NB4 (cell line): ENCODE measurements at places on chromosomes 1 and 21.
A peak's percentile ranks its signal among the peaks of the same experiment; 100 is the strongest.

GRCh38 chr1:14742181-14742980, 143.9 kb downstream of the KAZN start:
- peak; percentile 52 for DNase-seq

- no peak for DNase-seq
These were observed 66.7 kb upstream of the ACOT11 start for GRCh38 chr1:54481201-54481884.

DNA sequence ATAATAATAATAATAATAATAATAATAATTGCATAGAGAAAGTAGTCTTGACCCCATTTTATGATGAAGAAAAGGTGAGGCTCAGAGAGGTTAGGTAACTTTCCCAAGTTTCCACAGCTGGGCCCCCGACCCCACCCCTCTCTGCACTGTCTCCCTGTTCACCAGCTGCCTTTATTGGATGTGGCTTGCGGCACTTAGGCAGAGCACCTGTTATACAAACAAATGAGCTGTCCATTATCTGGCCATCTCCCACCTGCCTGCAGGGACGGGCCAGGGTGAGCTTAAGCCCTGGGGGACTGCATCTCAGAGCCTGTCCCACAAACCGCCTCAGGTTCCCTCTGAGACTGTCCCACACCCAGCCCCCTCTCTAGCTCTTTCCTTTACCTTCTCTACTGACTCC, 10.1 kb upstream of the EFNA1 start:
- no peak for DNase-seq

DNA sequence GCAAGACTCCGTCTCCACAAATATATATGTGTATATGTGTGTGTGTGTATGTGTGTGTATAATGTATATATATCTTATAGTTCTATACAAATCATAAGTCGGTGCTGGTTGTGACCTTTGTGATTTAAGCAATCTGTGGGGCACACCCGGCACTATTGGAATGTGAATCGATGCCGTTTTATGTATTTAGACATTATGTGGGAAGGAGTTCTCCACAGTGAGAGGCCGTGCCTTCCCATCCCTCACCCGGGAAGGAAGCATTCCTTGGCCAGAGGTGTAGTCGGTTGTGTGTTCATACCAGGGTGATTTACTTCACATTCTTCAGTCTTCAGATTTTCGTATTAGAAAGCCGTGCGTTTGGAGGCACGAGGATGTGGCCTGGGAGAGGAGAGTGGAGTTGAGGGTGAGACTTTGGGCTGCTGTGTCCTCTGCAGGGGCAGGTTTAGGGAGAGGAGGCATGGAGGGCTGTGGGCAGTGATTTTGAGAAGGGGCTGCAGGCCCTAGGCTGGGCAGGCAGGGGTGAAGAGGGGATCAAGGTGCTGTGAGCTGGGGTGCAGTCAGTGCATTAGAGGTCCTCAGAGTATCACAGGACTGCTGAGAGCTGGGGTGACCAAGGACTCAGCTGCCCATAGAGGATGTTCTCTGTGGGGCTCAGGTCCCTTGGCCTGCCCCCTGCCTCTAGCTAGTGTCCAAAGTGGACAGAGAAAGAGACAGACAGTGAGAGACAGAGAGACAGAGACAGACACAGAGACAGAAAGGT, 57.7 kb downstream of the TRIM11 start:
- no peak for DNase-seq

- no peak for DNase-seq
These were observed 1250.9 kb downstream of the BRINP3 start for GRCh38 chr1:189226779-189227178.

GRCh38 chr1:223763251-223763650, 50.9 kb downstream of the CAPN2 start:
- DNase-seq: no peak

DNA sequence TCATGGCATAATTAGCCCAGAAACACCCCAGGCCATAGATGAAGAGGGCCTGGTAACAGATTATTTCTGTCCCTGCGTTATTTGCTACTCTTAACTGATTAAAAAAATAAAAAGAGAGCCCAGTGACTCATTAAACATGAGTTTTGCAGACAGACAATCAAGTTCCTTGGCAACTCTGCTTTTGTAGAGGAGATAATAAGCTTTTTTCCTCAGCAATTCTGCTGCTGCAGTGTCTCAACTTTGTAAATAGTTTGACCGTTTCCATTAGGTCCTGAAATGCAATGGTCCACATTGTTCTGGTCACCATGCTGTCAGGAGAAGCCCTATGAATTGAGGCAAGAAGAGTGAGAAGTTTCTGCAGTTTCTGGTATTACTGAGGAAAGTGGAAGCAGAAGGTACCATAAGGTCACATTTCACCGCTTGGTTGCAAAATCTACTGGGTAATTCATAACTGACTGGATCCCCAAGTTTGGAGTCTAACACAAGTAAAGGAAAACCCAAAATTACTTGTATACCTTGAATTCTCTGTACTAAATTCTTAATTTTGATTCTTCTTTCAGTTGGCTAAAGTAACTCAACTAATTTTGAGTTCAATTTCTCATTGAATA, 139.5 kb downstream of the ZZZ3 start:
- DNase-seq: peak; percentile 48

DNA sequence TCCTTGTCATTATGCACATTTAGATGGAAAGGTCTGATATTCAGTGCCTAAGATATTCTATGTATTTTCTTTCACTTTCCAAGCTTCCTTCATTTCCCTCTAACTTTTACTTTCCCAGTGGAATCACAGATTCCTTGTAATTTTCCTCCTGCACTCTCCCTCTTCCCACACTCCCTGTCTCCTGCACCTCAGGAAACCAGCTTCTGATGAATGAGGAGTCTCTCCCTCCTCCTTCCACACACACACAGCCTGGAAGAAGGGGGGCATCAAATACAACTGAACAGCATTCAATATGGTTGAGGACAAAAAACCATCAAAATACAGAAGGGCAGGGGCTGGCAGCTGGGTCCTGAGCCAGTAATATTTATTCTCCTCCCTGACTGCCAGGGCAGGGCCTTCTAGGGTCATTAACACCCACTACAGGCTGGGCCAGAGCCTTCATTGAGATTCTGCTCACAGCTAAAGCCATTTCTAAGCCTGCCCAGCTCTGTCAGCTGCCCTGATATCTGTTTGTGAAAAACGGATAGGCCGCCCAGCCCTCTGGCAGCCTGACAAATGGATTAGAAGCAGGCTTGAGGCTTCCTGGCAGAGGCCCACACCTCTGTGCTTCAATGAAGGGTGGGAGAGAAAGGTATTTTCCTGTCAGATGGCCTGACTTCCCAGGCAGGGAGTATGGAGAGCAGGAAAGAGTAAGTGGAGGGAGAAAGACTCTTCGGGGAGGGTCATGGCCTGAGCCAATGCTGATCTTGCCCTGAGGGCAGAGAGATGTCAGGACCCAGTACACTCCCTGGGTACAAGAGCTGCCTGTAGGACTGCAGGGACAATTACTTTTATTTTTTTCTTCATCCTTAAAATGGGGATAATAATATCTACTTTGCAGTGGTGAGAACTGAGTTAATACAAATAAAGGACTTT, 138.9 kb upstream of the SPATA6 start:
- no peak for DNase-seq

- DNase-seq: no peak
These were observed 47.0 kb downstream of the KIF26B start for GRCh38 chr1:245201827-245202226.

GRCh38 chr1:230749150-230749549, 2.0 kb downstream of the CAPN9 start:
- peak; percentile 55 for DNase-seq

DNA sequence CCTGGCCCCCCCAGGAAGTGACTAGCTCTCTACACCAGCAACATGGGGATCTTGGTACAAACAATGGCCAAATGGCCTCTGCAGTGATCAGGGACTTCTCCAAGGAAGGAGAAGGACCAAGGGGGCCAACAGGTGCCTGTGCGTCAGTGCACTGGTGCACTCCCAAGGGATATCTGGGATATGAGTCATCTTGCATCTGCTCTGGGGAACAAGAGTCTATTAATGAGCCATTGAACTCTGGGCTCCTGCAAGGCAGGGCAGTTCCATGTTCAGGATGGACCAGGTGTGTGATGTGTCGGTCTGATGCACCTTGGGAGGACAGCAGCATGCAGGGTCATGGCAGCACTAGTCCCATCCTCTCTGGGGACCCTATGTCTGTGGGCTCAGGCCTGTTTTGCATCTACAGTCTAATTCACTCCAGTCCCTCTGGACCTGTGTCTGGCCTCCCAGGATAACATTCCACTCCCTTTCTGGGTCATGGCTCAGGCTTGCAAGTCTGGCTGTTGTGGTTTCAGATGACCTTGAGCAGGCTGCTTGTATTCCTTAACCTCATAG, 125.3 kb downstream of the TRABD2B start:
- DNase-seq: peak; percentile 36

DNA sequence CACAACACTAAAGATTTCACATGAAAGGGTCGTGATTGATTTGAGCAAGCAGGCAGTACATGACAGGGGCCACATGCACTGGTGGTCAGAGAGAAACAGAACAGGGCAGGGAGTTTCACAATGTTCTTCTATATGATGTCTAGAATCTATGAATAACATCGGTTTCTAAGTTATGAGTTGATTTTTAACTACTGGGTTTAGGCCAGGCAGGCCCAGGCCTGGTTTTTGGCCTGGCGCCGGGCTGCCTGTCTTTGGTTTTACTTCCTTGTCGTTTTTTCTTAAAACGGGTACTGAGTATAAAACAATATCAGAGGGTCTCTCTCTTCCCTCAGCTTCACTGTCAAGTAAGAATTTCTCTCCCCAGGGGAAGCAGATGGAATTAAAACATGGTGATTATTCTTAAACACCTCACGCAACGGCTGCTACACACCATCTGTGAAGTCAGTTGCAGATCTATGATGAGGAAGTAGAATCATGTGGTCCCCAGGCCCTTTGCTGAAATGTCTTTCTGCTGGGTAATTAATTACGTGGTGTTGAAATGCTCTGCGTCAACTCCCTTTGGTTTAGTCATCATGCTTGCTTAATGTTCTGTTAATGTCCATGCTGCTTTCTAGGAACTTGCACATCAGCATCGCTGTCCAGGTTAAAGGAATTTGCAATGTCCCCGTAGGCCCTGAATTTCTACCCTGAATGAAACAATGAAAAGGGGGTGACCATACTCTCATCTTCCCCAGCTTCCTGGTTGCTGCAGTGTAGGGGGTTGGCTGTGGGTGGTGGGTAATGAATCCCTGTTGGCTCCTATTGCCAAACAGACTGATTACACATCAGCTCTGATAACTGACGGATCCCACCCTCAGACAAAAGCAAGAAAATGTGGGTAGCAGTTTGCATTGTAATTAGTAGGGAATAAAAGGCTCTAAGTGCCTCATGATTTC, 70.3 kb downstream of the SERINC2 start:
- DNase-seq: peak; percentile 99

GRCh38 chr1:205570173-205570501, 61.7 kb downstream of the ELK4 start:
- no peak for DNase-seq
